ENCODE measurements at places on chromosomes 12 and 14.
A peak's percentile ranks its signal among the peaks of the same experiment; 100 is the strongest.

DNA sequence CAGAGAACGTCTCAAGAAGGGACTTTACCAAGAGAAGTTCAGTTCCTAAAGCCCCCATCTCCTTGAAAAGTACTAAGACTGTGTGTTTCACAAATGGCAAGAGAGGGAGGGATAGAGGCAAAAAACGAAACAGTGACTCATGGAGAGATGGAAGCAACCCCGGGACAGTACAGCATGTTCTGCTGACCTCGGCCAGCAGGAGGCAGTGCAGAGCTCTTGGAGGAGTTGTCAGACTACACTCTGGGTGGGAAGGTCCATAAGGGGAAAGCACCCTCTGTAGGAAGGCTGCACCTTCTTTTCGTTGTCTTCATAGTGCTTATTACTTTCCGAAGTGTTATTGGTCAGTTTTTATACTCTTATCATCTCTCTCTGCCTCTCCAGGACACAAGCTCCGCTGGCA lies 525.2 kb upstream of the CCDC196 start:
- peak; percentile 65 for DNase-seq

- no peak for DNase-seq
Observed at GRCh38 chr14:100325958-100326357, 2.8 kb downstream of the SLC25A47 start.

- DNase-seq, result no peak
Observed at GRCh38 chr12:116143909-116144308, 133.6 kb downstream of the MED13L start.

- no peak for DNase-seq
Observed at GRCh38 chr12:107457362-107457935, 228.2 kb upstream of the PWP1 start.

DNA sequence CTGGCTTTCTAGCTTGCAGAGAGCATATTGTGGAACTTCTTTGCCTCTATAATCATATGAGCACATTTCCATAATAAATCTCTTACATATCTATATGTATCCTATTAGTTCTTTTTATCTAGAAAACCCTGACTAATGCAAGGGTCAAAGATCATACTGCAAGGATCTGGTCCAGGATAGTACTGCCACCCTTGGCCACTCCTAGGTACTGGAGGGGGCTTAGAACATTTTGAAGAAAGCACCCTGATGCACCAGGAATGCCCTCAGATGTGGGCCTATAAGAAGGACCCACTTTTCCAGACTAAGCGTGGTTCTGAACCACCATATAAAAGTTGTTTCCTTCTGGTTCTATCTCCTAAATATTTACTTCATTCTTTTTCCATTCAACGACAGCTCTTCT lies 14.6 kb downstream of the ATXN7L3B start:
- no peak for DNase-seq

DNA sequence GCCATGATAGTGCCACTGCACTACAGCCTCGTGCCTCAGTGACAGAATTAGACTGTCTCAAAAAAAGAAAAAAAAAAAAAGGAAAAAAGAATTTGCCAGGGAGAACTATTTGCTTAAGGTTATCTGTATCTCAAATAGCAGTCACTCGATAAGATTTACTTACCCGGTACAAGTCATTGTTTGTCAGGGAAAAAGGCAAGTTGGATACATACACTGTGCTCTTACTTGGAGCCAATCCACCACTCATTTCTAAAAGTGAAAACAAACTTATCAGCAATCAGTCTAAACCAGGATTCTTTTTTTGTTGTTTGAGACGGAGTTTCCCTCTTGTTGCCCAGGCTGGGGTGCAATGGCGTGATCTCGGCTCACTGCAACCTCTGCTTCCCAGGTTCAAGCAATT lies 2.0 kb downstream of the ZCRB1 start:
- no peak for DNase-seq

- no peak for DNase-seq
Observed at GRCh38 chr12:59904874-59905521, 309.2 kb downstream of the SLC16A7 start.

DNA sequence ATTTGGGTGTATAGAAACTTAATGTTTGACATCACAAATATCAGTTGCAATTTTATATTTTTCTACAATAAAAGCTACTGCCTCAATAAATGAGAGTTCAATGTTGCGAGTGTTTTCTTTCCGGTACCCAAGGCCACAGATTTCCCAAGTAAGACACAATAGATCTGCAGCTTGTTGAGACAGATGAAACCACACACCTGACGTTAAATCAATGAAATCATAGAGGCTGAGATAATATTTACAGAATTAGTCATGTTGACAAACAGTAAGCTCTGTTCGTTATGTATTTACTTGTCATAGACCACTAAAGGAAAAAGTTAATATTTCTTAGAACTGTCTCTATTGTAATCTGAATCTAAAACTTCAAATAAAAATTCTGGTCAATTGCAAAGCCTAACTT lies 49.2 kb upstream of the PTHLH start:
- no peak for DNase-seq

GRCh38 chr14:70748422-70748821 lies 60.9 kb downstream of the MAP3K9 start:
- DNase-seq, result no peak

DNA sequence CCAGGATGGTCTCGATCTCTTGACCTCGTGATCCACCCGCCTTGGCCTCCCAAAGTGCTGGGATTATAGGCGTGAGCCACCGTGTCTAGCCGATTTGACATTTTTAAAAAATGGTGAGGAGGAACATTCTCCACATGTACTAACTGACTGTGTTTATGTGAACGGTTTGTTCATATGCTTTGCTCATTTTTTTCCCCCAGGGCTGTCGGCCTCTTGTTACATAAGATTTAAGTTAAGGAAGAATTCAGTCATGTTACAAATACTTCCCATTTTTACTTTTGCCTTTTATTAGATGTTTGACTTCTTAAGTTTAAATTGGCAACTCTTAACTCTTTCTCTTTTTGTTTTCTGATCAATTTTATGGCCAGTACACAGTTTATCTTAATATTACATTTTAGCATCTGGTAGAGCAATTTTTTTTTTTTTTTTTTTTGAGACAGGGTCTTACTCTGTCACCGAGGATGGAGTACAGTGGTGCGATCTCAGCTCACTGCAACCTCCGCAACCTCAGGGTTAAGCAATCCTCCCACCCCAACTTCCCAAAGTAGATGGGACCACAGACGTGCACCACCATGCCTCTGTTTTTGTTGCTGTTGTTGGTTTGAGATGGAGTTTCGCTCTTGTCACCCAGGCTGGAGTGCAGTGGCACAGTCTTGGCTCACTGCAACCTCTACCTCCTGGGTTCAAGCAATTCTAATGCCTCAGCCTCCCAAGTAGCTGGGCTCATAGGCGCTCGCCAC lies 9.6 kb downstream of the GNS start:
- DNase-seq, result no peak

DNA sequence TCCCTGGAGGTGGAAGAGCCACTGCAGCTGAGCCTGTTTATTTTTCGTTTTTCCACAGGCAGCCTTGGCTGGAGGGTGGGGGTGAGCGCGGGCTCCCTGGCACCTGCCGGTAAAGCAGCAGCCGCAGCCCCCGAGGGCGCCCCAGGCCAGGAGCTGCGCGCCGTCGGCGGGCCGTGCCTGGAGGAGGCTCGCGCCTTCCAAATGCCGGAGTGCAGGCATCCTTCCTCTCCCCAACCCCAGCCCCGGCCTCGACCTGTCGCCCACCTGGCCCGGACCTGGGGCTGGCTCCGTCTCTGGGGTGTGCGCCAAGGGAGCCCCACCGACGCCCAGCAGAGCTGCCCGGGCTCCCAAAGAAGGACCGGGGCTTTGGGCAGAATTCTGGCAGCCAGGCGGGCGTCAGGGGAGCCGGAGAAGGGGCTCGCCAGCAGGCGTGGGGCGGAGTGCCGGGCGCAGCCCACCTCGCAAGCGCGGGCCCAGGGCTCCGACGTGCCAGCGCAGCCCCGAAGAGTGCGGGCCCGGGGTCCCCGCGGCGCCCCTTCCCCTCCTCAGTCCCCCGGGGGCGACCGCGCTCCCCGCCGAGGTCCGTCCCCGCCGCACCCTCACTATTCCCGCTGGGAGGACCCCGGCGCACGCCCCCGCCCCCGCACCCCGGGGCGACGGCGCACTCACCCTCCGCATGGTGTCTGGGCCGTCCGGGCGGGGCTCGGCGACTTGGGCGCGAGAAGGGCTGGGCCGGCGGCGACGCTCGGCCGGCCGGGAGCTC lies 130.3 kb downstream of the NDUFA12 start:
- peak; percentile 89 for DNase-seq

DNA sequence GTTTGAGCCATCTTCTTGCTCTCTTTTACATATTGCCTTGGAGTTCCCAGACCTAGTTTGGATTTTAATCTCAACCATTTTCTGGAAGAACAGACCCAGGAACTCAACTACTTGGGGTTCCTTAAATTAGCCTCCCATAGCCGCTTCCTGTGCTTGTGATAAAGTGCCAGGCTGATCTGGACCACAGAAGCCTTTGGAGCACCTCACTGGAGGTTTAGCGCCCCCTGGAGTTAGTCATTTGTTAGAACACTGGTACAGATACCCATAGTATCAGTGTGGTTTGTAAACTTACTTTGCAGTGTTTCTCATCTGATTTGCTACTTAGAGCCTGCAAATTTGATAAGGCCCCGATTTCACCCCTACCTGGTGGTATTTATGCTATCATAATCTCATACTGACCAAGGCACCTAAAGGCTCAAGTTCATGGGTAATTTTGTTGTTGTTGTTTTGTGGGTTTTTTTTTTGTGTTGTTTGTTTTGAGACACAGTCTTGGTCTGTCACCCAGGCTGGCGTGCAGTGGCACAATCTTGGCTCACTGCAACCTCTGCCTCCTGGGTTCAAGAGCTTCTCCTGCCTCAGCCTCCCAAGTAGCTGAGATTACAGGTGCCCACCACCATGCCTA lies 3.7 kb downstream of the UNC119B start:
- DNase-seq, result peak; percentile 88

DNA sequence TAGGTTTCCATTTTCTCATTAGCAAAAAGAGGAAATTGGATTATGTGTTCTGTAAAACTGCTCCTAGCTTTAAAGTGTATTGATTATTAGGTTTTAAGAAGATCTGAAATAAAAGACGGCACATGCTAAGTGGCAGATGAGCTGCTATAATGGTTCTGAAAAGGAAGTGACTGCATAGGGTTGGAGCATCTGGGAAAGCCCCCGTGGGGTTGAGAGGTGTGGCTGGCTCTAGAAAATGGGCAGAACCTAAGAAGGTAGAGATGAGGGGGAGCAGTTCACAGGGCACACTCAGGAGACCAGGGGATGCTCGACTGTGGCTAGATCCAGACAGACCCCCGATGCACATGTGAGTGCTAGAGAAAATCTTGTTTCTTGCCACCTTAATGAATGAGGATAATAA lies 1.9 kb downstream of the IFNG-AS1 start:
- peak; percentile 78 for DNase-seq

DNA sequence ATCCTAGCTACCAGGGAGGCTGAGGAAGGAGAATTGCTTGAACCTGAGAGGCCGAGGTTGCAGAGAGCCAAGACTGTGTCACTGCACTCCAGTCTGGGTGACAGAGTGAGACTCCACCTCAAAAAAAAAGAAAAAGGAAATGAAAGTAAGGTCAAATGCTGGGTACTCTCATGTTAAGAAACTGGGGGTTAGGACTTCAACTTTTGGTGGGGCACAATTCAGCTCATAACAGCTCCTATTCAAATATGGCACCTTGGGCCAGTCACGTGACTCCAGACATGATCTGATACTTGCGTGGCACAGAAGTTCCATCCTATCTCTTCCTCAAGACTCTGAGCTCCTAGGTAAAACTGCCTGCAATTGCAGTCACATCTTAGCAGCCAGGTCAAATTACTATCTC lies 142.7 kb downstream of the EGLN3 start:
- DNase-seq, result no peak

GRCh38 chr12:76031081-76031413 lies 529 bp downstream of the PHLDA1 start:
- DNase-seq, result no peak

GRCh38 chr12:6249580-6249979 lies 49.4 kb downstream of the CD9 start:
- no peak for DNase-seq

DNA sequence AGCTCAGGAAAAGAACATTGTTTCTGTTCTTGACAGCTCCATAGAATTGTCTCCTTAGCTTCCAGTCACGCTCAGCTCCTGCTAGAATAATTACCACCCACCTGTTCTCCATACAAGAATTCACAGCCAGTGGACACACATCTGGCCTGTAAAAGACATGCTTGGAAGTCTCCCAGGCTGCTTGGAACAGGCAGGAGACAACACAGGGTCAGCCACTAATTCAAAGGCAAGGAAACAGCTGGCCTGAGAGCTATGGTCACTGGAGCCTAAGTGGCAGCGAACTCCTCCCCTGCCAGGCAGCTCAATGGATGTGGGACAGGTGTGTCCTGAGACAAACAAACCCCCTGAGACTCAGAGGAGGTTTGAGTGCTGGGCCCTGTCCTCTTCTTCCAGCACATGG lies 22.9 kb upstream of the LTBP2 start:
- no peak for DNase-seq

DNA sequence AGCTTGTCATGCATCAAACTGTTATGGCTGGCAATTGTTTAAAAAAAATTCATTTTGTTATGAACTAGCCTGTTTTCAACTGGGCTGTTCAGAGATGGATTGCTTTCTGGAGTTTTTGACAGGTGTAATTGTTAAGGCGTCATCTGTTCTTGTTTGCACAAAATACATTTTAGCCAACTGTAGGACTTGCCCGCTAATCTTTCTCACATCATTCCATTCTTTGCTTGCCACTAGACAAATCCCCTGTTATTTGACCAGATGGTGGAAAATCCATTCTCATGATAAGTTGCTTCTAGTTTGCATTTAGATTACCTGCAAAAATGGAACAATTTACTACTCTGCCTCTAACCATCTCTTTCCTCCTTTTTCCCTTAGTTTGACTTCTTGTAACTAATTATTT lies 114.3 kb downstream of the NPAS3 start:
- no peak for DNase-seq

DNA sequence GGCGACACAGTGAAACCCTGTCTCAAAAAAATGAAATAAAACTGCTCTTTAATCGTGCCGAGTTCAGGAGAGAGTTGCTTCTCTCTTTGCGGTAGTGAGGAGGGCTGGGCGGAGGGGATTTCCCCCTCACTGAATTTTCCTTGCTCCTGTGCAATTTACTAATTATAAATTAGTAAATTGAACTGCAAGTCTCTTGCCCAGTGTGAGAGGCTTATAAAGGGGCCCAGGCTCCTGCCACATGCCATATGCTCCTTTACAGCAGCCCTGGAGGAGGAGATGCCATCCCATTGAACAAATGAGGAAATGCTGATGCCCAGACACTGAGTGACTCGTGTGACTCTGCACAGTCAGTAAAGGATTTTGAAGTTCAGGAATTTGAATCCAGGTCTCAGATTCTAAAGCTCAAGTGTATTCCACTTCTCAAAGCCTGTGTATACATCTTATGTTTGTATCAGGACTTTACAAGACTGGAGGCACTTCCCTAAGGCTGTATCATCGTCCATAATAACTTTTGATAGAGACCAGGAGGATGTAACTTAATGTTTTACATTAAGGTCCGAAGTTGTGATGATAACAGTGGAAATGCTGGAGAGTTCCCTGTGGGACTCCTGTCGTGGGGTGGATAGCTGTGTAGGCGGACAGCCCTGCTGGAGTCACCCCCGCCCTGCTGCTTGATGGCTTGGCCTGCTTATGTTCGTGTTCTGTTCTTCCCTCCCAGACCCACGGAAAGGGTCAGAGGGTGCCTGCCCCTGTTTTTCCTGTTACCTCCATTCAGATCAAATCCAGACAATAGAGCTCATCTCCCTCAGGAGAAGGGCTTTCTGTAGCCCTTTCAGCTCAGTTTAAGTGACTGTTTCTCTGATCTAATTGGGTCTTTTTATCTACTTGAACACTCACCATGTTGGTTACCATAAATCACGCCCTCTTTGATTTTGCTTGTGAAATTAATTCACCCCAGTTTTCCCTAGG lies 13.9 kb downstream of the PELI2 start:
- no peak for DNase-seq
